Hematopoietic multipotent progenitor cell treated with erythropoietin and hydrocortisone succinate and interleukin-3 and kit ligand, for 17 days (in vitro differentiated cells): ENCODE measurements at places on chromosomes 12 and 14.

DNA sequence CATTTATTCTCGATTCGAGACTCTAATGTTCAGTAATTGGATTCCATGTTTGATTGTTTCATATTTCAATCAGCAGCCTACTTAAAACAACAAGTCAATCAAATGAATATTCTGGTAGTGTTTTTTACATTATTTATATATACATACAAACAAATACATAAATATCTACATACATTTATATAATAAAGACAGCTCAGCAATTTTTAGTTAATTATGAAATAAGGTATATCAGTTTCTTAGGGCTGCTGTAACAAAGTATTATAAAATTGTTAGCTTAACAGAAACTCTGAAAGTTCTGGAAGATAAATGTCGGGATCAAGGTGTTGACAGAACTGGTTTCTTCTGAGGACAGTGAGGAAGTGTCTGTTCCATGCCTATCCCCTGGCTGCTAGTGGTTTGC, 105.9 kb downstream of the MGST1 start:
- DNase-seq = no peak

DNA sequence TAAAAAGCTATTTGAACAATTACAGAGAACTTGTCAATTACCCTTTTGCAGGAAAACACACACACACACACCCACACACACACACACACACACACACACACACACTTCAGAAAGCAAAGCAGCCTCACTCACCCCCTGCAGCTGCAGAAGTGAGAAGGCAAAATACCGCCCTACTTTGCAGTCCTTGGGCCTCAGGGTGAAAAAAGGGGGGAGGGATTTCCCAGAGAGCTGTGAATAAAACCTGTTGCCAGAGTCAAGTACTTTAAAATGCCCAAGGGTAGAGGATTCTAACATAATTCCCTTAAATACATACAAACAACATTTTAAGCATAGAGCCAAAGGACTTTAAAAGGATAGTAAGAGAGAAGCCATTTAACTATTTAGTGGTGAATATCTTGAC, 285.9 kb downstream of the MDGA2 start:
- DNase-seq = no peak

- no peak for DNase-seq
Observed at GRCh38 chr12:87923361-87923760, 105.8 kb downstream of the C12orf50 start.

DNA sequence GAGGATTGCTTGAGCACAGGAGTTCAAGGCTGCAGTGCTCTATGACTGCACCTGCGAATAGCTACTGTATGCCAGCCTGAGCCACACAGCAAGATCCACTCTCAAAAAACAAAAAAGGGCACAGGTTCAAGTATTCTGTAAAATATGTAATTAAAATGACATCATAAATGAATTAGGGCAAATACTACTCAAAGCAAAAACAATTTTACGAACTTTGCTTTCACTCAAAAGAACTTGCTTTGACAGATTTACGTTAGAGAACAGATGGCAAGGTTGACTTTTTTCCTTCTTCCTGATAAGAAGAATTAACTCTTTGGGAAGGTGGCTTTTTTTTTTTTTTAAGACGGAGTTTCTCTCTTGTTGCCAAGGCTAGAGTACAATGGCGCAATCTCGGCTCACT, 44.0 kb upstream of the EAPP start:
- no peak for DNase-seq

DNA sequence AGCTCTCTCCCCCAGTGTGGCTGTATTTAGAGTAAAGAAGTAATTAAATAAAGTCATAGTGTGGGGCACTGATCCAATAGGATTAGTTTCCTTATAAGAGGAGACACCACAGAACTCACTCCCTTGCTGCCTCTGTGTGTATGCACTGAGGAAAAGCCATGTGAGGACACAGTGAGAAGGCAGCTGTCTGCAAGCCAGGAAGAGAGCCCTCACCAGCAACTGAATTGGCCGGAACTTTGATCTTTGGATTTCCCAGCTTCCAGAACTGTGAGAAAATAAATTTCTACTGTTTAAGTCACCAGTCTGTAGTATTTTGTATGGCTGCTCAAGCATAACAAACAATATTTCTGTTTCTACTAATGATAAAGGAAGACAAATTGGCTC, 368.7 kb upstream of the PRICKLE1 start:
- no peak for DNase-seq

DNA sequence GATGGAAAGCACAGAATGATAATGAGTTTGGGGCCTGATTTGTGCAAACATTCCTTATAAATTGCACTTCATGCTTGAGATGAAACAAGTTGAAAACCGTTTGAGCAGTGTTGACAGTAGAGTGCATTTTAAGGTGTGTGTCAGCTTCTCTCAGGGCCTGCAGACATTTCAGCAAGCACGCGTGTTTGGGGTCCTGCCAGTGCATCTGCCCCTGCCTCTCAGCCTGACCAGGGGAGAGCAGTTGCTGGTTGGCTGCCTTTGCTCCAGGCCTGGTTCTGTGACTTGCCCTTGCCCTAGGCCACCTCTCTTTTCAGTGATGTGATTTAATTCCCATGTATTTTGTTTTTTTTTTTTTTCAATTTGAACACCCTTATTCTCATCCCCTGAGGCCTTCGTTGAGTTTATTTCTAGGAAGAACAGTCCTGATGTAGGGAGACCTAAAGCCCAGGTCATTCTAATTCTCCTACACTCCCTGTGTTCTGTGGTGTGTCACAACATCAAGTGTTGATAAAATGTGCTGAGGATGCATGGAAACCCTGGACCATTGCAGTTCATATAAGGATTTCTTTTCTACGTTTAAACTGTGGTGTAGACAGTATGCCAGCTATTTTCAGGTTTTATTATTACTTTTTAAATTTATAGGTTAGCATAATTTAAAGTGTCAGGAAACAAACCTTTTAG, 40.1 kb upstream of the AMN start:
- no peak for DNase-seq

GRCh38 chr12:42094277-42094676, 50.4 kb downstream of the GXYLT1 start:
- DNase-seq = peak; percentile 74

DNA sequence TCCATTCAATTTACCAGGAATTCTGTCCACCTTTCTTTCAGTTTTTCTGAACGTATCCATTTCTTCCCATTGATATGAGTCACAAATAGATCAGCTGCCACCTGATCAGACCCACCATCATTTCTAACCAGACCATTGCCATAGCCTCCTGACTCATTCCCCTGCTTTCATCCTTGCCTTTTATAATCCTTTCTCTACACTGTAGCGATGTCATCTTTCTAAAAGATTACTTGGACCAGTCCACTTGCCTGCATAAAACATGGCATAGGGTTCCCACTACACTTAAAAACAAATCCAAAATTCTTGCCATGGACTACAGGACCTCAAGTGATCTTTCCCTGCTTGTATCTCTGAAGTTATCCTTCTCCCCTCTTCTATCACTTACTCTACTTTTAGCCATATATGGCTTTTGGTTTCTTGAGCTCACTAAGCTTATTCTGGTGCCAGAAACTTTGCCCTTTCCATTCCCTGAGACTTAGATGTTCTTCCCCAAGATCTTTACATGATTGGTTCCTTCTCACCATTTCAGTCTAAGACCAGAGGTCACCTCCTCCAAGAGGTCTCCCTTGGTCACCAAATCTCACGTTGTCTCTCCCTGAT, 149.5 kb upstream of the KRR1 start:
- no peak for DNase-seq

- no peak for DNase-seq
Observed at GRCh38 chr14:79379266-79379665, 832.0 kb downstream of the DIO2 start.

GRCh38 chr12:96248136-96248931, 54.2 kb downstream of the ELK3 start:
- no peak for DNase-seq

GRCh38 chr14:58535044-58535443, 102.7 kb upstream of the DACT1 start:
- no peak for DNase-seq

- DNase-seq = no peak
Observed at GRCh38 chr14:92513204-92513965, at the start of gene RIN3. TSS of gene RIN3 (plus strand) at chr14:92513781. CDS start at chr14:92513933, 152 bp downstream.

GRCh38 chr12:68364328-68364727, 32.2 kb upstream of the MDM1 start:
- no peak for DNase-seq

DNA sequence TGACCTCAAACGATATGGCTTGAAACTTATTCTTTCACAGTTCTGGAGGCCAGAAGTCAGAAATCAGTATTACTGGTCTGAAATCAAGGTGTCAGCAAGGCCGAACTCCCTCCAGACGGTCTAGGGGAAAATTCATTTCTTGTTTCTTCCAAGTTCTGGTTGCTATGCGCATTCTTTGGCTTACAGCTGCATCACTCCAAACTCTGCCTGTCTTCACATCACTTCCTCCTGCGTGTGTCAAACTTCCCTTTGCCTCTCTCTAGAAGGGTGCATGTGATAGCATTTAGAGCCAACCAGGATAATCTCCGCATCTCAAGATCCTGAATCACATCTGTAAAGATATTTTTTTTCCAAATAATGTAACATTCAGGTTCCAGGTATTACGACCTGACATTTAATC, 62.8 kb downstream of the DENND5B start:
- no peak for DNase-seq

DNA sequence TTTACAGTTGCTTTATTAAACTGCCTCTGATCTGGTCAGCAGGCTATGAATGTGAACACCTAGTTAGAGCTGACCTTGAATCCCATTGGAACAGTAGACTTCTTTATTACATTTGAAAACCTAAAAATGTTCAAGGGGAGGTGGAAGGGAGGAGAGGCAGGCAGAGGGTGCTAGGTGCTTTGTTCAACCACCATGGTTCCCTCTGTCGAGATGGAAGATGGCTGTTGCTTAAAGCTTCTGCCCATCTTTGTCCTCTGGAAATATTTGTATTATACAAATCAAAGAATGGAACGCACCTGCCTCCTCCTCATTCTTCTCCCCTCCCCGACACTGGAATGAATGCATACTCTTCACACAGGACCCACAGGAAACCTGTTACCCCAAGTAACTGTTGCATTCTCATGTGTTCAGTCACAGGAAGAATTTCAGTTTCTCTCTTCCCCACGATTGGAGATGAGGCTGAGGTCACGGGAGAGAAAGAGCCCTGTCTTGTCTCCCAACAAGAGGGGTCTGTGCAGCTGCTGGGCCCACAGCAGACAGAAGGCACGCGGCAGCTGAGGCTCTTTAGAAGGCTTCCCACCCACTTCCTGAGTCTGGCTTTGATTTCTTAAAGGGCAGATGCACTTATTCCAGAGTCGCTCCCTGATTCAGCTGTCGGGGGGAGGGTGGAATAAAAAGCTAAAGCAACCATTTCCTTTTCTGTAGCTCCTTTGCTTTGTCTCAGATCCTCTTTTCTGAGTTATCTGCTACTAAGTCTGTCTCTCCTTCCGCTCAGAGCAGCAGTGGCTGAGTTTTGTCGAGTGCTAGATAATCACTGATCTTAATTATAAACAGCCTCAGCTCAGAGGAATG, 217.9 kb upstream of the BTG1 start:
- DNase-seq = no peak

DNA sequence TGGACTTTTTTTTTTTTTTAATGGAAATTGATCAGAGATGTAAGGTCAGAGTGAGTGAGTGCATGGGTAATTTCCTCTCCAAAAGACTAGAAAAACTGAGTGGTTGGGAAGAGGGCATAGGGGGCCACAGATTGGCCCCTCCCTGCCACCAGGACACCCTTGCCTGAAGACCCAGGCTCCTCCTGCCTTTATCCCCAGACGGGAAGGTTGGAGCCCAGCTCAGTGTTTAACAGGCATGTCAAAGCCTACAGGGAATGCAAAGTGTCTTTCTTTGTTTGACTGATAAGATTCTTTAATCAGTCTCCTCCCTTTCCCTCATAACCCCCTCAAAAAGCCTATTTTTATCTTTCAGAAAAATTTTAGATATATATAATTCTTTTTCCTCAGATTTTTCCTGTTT, 50.3 kb downstream of the IRAK3 start:
- no peak for DNase-seq

DNA sequence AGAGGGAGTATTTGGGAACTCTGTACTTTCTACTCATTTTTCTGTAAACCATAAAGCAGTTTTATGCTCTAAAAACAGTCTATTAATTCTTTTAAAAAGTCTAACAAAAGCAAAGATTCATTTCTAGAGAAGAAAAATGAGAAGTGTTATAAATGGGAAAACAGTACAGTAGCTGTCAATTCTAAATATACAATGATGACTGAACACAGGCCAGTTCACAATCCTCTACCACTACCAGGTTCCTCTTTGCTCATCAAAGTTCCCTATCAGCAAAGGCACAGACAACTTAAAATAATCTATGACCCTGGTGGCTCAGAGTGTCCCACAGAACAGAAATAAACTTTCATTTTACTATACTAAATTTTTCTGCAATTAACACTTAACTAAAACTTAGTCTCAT, 12.5 kb downstream of the NAA25 start:
- DNase-seq = no peak

GRCh38 chr14:35331605-35332516, 39.7 kb downstream of the PSMA6 start:
- DNase-seq = no peak

- no peak for DNase-seq
Observed at GRCh38 chr14:65261425-65261920, 151.1 kb upstream of the FUT8 start.

GRCh38 chr14:73958591-73958990, 8.5 kb downstream of the COQ6 start:
- no peak for DNase-seq

DNA sequence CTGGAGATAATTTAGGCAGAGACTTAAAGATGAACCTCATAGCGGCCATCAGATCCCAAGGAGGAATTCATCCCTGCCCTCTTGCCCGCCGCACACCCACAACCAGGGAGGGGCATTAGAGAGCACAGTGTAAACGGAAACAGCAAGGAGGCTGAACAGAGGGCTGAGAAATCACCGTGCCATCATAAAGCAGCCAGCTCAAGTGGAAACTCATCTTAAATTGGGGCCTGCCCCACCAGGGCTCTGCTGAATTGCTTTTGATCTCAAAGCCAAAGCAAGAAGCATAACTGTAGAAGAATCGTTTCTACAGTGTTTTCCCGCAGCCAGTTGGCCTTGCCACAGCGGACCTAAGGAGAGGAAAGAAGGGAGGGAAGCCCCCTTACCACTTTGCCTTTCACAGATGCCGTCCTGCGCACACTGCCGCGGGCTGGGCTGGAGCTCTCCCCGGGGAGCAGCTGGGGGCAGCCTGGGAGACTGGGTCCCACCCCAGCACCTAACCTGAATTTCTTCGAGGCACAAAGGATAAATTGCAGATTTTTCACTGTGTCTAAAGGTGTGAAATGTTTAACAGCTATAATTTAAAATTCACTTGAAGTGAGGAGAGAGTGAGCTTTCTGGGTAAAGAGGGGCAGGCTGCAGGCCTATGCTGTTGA, 51.8 kb upstream of the MMP17 start:
- no peak for DNase-seq
